Dorsolateral prefrontal cortex (tissue), 122 donors: ENCODE measurements at places on chromosomes 6 and 20. TPM values are rescaled to one million over a fixed set of nuclear protein-coding genes. Genes with fewer than 3 reads are reported as not detected.

Gene PDYN
- 5.2 TPM for total RNA-seq

Gene ANKRD66
- not detected for total RNA-seq

Gene MICAL1
- total RNA-seq, result 35.7 TPM

Gene SLC52A3
- 12.1 TPM for total RNA-seq

Gene AKAP12
- total RNA-seq, result 143 TPM

Gene STX16
- 88.4 TPM for total RNA-seq

Gene GPR6
- 2.2 TPM for total RNA-seq

Gene BPIFB4
- not detected for total RNA-seq

Gene R3HDML
- total RNA-seq, result not detected

Gene GLP1R
- 0.96 TPM for total RNA-seq

Gene SULF2
- 93.8 TPM for total RNA-seq

Gene PKIG
- total RNA-seq, result 69.9 TPM

Gene TDRD6
- 8.3 TPM for total RNA-seq

Gene TRIM40
- not detected for total RNA-seq

Gene CALHM4
- total RNA-seq, result not detected

Gene PNLDC1
- 4.2 TPM for total RNA-seq

Gene HCRTR2
- total RNA-seq, result 1.9 TPM

Gene CCM2L
- 4.2 TPM for total RNA-seq

Gene HLA-DQA1
- total RNA-seq, result 11.3 TPM

Gene HEY2
- total RNA-seq, result 10.1 TPM

Gene RNF182
- 13.2 TPM for total RNA-seq

Gene STMND1
- 0.56 TPM for total RNA-seq

Gene HS3ST5
- total RNA-seq, result 10.0 TPM

Gene SPDEF
- 1.1 TPM for total RNA-seq

Gene TAGAP
- total RNA-seq, result 4.1 TPM

Gene PSMB9
- total RNA-seq, result 10.5 TPM

Gene C6orf15
- not detected for total RNA-seq

Gene C6orf132
- total RNA-seq, result not detected

Gene SENP6
- 141 TPM for total RNA-seq

Gene RAET1L
- not detected for total RNA-seq

Gene SLC17A3
- total RNA-seq, result not detected

Gene PRDM13
- total RNA-seq, result not detected

Gene TFEB
- total RNA-seq, result 51.3 TPM

Gene NR2E1
- total RNA-seq, result 15.7 TPM

Gene RREB1
- 11.2 TPM for total RNA-seq

Gene HRH3
- 32.2 TPM for total RNA-seq

Gene PLN
- 0.69 TPM for total RNA-seq

Gene CD83
- 24.7 TPM for total RNA-seq

Gene JPH2
- total RNA-seq, result 2.2 TPM

Gene NEDD9
- 17.1 TPM for total RNA-seq

Gene POM121L2
- not detected for total RNA-seq

Gene HLA-DRA
- 76.3 TPM for total RNA-seq

Gene SYCP2L
- total RNA-seq, result 5.1 TPM

Gene TINAG
- 0.54 TPM for total RNA-seq

Gene RING1
- 43.2 TPM for total RNA-seq

Gene CUL9
- total RNA-seq, result 89.4 TPM

Gene WFDC9
- not detected for total RNA-seq

Gene SLC32A1
- total RNA-seq, result 30.3 TPM

Gene MAS1
- total RNA-seq, result 8.3 TPM

Gene TFAP2C
- 1.5 TPM for total RNA-seq
